ENCODE measurements at places on chromosomes 2 and 18.

GRCh38 chr2:36478332-36478738 is 119.6 kb downstream of the FEZ2 start:
- no peak for DNase-seq

DNA sequence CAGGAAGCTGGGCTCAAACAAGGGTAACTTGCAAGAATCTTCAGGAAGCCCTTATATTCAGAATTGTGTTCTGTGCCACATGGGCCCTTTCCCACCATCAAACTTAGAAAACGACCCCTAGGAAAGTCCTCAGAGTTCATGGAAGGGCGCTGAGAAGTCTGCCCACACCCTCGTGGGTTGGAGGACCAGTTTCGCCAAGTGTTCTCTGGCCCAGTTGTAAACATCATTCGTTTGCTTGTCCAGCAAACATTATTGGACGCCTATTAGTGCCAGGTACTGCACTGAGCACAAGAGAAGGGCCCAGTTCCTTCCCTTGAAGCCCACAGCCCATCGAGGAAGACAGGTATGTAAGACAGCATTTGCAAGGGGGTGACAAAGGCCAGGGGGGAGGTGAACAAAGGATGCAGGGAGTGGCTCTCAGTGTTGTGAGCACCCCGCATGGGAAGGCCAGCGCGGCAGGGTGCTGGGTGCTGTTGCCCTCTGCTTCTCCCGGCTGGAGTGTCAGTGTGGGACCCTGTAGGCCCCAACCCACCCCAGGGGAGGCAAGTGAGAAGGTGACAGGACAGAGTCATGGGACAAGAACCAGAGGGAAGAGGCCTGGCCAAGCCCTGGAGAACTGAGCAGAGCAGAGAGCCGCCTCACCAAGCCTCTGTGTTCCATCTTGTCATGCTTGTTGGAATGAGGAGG is 60.2 kb upstream of the ALPP start:
- no peak for DNase-seq

DNA sequence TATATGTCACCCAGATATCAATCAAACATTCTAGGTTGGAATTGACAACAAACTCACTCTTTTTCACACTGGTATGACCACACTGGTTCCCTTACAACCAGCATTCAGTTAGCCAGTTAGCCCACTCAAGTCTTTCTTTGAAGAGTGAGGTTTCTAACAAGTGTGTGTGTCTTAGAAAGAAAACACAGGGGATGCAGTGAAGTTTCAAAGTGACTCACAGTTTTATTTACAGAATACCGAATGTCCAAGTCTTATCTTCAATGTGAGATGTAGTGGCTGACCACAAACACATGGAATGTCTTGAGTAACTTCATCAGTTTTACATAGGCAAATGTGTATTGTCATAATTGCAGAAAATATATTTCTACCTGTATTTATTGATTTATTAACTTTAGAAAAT is 274.7 kb upstream of the HNMT start:
- no peak for DNase-seq

GRCh38 chr2:6556755-6557154 is 309.0 kb downstream of the CMPK2 start:
- no peak for DNase-seq

- DNase-seq = no peak
Measured at GRCh38 chr2:44100351-44100750, 68.3 kb upstream of the PPM1B start.

GRCh38 chr2:15120631-15121030 is 440.5 kb downstream of the NBAS start:
- DNase-seq = no peak

GRCh38 chr2:166651080-166651675 is 157.1 kb upstream of the SCN7A start:
- DNase-seq = no peak

- DNase-seq = no peak
Measured at GRCh38 chr18:33580546-33580945, 2.5 kb downstream of the ASXL3 start.

- DNase-seq = no peak
Measured at GRCh38 chr2:153972412-153972811, 100.7 kb downstream of the GALNT13 start.

GRCh38 chr2:163626639-163627109 is 109.1 kb downstream of the FIGN start:
- DNase-seq = no peak

GRCh38 chr2:169080250-169081069 is 11.1 kb downstream of the DHRS9 start:
- no peak for DNase-seq

All from activated T-cell treated with anti-CD3 and anti-CD28 coated beads for 4 hours (primary cell).